Stimulated activated CD8-positive, alpha-beta memory T cell treated with anti-CD3 and anti-CD28 coated beads, Interleukin-2, amount 100 ng/mL, for 1 hour (primary cell): ENCODE measurements at places on chromosomes 4 and X.

DNA sequence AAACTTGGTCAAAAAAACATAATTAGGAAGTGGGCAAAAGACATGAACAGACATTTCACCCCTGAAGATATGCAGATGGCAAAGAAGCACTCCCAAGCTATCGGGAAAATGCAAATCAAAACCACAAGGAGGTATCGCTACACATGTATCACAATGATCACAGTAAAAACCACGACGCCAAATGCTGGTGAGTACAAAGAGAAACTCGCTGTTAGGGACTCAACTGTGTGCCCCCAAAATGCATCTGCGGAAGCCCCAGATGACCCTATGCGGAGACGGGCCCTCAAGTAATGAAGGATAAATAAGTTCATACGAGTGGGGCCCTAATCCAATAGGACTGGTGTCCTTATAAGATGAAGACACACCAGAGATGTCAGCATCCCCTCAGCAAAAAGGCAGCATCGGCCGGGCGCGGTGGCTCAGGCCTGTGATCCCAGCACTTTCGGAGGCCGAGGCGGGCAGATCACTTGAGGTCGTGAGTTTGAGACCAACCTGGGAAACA lies 10.2 kb downstream of the GAK start:
- no peak for DNase-seq

- no peak for DNase-seq
Observed at GRCh38 chr4:6687947-6688878, 5.5 kb upstream of the S100P start.

GRCh38 chrX:136643243-136643642 lies 4.7 kb upstream of the CD40LG start:
- no peak for DNase-seq

GRCh38 chr4:181566490-181566889 lies 676.7 kb upstream of the TENM3 start:
- DNase-seq, result no peak

DNA sequence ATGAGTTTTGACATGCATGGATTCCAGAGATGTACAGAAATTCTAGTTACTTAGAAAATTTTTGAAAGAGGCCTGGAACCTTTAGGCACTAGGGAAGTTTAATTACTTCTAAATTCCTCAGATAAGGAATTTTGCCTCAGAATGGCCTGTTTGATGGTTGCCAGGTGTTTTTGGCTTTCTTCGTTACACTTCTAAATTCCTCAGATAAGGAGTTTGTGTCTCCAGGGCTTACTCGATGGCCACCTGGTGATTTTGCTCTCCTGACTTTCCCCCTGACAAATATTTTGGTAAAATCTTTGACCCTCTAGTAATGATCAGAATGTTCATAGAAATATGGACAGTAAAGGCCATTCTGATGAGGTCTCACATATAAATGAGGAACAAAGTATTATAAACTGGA lies 64.3 kb downstream of the BEX3 start:
- no peak for DNase-seq

DNA sequence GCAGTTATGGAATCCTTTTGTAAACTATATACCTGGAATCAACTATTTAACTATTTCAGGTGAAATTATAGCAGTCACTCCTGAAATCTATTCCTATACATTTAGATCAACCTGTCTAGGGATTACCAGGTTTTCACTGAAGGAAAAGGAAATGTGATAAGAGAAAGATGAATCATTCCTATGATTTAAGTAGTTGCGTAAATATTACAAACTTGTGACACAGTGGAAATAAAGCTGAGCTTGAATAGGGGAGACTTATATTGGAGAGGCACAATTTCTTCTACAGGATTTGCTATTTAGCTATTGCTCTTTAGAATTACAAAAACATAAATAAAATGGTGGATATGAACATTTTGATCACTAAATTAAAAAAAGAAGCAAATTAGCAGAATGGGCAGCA lies 284.1 kb upstream of the EPHA5 start:
- DNase-seq, result no peak

GRCh38 chrX:9357518-9358114 lies 107.2 kb upstream of the TBL1X start:
- no peak for DNase-seq

GRCh38 chr4:87677731-87678130 lies 27.7 kb downstream of the DMP1 start:
- DNase-seq, result no peak

DNA sequence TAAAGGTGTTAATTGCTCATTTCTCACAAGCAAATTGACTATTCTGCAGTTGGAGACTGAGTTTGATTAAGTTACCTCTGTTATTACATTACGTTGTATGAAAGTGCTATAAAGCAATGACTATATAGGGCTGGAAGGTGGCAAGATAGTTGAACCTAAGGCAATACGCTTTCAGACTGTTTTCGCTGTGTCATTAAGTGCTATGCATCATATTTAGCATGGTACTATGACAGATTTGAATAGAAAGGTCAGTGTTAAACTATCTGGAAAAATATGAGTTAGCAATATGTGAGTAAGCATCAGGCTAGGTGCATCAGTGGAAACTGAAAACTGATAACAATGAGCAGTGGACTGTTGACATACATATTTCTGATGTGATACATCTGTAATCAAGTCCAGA lies 206.0 kb upstream of the ARHGAP24 start:
- no peak for DNase-seq

DNA sequence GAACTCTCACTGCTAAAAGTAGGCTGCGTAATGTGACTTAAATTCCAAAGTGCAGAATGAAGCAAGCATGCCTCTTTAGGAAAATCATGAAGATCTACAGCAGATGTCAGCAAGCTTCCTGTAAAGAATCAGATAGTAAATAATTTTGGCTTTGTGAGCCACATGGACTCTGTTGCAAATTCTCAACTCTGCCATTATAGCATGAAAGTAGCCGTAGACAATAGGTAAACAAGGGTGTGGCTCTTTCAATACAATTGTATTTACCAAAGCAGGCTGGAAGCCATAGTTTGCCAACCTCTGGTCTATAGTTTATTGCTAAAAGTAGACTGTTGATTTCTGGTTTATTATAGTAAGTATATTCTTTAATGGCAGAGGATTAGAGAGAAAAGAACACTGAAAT lies 80.3 kb upstream of the FAM9B start:
- DNase-seq, result no peak

DNA sequence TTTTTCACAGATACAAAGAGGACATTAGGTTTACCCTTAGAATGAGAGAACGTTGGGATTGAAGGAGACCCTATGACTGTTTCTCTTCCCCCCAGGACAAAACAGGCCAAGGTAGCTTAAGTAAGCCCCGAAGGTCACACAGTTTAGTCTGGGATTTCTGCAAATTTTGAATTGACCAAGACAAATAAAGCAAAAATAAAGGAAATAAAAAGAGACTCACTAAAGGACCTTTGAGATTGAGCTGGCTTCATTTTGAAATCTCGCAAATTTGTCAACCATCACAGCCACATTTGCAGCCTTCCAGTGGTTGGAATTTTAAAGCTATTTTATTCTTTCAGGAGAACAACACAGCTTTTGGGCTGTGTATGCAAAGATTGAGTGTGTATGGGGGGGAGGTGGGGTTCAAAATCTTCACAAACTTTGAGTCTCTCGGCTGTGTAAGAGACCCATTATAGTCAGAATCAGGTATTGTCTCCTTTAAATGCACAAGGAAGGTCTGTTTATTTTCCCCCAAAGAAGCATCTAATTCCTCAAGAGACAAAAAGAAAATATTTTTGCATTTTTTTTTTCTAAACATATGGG lies 4.2 kb downstream of the TMSB4X start:
- no peak for DNase-seq

DNA sequence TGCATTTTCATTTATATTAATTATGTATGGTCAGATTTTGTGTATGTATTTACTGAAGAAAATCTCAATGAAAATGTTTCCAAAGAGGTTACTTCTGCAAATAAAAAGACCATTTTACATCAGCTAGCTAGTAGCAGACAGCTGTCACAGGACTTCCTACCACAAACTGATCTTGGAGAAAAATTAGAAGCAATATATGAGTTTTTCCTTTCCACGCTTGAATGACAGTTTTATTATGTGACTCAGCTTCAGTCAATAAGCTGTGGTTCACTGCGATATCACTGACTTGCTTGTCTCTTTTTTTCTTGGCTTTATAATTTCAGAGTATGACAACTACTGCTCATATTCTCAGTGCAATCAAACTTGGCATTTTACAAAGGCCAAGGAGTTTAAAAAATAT lies 787.4 kb upstream of the GALNTL6 start:
- no peak for DNase-seq

- no peak for DNase-seq
Observed at GRCh38 chr4:10099499-10100325, 16.9 kb downstream of the WDR1 start.

DNA sequence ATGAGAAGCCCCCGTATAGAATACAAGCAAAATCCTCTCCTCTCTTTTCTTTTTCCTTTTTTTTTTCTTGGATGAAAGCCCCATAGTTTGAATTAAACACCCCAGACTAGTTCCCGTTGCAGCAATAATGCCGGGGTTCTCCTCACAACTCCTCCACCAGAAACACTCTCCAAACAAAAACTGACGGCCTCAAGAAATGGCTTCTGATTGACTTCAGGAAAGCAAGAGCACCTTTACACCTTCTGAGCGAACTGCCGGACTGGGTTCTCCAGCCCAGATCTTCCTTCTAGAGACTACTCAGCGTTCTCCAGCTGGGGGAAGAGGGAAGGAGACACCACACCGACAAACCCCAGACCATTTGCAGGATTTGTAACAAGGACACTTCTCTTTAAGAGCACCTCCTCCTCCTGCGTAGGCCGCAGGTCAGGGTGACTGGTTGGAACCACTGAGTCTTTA lies 4.0 kb downstream of the HAND2 start:
- DNase-seq, result no peak

- no peak for DNase-seq
Observed at GRCh38 chrX:116272861-116273260, 102.3 kb downstream of the AGTR2 start.

DNA sequence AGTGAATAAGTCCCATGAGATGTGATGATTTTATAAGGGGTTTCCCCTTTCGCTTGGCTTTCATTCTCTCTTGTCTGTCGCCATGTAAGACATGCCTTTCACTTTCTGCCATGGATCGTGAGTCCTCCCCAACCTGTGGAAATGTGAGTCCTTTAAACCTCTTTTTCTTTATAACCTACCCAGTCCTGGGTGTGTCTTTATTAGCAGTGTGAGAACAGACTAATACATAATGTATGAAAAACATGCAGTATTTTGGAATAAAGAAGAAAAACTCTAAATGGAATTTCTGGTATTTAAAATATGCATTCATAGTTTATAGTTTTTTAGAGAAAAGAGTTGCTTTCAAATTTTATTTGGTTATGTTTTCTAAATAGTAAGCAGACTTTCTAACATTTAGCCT lies 360.7 kb downstream of the PCDH7 start:
- DNase-seq, result no peak

- no peak for DNase-seq
Observed at GRCh38 chr4:4852591-4853362, 6.7 kb upstream of the MSX1 start.

DNA sequence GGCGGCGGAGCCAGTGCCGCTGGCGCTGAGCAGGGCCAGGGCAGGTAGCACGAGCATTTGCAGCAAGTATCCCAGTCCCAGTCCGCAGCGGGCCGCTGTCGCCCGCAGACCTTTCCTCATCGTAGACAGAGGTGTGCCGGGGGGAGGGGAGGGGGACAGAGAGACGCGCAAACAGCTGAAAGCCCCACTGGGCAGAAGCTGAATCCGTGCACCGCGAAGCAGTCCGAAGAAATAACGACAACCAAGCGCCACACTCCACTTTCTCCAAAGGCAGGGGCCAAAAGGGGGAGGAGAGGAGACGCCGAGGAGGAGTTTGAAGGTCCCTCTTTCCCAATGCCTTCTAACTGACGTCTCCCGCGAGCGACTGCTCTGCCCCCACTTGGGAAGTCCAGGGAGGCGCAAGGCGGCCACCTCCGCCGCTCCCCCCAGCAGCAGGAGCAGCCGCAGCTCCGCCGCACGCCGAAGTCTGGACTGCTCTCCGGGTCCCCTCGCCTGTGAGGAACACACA lies at the start of gene UNC5C:
Gene UNC5C (minus strand): TSS at position 236 of the 508 bp plus-strand sequence.
- DNase-seq, result no peak

GRCh38 chrX:17597836-17598439 lies 139.4 kb upstream of the SCML1 start:
- DNase-seq, result no peak

DNA sequence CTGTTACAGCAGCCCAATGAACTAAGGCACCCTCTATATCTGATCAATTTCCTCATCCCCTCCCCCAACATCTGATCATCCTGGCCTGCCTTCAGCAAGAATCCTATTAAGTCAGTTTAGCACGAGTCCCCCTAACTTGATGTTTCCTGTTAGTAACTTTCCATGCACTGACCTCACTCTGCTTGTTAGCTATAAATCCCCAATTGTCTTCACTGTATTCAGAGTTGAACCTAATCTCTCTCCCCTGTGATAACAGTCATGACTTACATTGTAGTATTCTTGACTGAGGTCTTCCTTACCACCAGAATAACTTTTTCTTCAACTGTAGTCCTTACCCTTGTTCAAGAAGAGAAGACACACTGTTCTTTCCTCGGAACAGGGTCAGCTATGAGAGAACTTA lies 8.5 kb downstream of the ANXA5 start:
- DNase-seq, result no peak

GRCh38 chrX:103214870-103215424 lies at the start of gene BEX4:
BEX4 (plus strand) TSS chrX:103215108; CDS start chrX:103216154, 1,046 bp downstream.
- peak; percentile 53 for DNase-seq

DNA sequence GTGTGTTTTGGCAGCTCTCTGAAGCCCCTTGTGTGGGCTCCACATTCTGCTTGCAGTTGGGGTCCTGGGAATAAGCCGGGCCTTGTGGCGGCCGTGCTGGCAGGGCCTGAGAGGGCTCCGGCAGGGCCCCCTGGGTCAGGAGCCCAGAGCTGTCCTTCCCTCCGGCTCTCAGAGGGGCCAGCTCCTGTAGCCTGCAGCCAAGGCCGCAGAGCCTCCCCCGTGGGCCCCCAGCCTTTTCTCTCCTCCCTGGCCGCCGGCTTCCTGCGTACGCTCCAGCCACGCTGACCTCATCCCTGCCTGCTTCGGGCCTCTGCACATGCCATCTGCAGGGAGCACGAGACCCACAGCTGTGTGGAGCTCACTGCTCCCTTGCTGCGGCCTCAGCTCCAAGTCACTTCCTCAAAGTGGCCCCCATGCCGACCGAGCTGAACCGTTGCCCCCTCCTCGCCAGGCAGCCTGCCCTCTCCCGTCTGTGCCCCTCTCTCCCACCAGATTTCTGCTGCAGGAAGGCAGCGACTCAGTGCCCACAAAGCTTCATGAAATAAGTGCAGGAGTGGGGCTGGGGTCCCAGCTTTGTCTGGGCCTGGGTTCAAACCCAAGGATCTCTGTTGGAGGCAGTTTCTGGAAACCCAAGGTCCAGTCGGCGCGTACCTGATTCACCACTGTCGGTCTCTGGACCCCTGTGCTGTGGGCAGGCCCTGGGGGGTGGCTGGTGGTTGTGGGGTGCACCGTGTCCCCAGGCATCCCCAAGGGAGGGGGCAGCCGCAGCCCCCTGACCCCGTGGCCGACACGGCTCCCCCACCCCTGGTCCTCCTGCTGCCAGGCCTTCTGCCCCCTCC lies 57.1 kb upstream of the NKX1-1 start:
- no peak for DNase-seq

GRCh38 chrX:37701588-37701987 lies 16.0 kb downstream of the XK start:
- no peak for DNase-seq
